ENCODE measurements at places on chromosomes 12 and 14.

DNA sequence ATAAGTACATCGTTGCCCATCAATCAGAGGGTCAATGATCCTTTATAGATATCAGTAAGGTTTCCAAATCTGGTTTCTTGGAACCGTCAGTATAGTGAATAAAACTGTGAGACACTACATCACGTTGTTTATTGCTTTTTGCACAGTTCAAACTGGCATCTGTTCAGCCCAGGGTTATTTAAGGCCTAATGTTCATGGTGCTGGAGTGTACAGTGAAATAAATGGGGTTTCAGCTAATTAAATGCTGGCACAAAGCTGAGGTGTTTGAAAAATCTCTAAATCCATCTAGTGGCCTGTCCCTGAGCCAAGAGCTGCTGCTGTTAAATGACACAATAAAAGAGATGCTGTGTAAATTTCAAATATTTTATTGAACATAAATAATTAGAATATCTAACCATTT is 69.9 kb downstream of the RPS29 start:
- no peak for DNase-seq

DNA sequence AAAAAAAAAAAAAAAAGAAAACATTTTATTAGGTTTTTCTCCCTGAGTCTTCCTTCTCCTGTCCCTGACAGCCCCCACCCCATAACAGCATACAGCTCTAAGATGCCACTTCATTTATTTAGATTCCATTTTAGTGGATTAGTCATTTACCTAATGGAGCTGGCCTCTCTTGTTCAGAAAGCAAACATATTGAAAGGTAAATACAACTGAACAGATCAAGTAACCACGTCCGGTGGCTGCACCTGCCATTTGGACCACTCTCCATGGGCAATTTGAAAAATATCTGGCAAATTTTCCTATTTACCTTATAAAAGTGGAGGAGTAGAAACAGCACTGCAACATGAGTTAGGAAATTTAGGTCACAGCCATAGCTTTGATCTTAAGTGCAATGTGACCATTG is 254.6 kb downstream of the C12orf42 start:
- DNase-seq = no peak

DNA sequence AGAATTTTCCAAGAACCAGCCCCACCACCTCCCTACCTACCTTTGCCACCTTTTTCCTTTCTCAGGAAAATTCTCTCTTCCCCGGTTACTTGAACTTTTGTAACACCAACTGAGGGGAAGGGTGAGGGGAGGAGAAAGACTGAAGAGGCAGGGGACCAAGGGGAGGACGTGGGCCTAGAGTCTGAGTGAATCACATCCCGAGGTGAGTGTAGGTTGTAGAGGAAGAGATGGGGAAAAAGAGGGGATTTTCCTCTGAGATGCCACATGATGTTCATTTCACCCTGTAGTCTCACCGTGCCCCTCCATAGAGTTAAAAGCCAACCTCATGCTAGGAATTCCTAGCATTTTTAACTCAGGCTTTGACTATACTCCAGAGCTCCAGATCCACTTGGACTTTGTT is 311.8 kb downstream of the RPAP3 start:
- DNase-seq = no peak

GRCh38 chr14:68380329-68380741 is 412.5 kb downstream of the ZFP36L1 start:
- DNase-seq = no peak

DNA sequence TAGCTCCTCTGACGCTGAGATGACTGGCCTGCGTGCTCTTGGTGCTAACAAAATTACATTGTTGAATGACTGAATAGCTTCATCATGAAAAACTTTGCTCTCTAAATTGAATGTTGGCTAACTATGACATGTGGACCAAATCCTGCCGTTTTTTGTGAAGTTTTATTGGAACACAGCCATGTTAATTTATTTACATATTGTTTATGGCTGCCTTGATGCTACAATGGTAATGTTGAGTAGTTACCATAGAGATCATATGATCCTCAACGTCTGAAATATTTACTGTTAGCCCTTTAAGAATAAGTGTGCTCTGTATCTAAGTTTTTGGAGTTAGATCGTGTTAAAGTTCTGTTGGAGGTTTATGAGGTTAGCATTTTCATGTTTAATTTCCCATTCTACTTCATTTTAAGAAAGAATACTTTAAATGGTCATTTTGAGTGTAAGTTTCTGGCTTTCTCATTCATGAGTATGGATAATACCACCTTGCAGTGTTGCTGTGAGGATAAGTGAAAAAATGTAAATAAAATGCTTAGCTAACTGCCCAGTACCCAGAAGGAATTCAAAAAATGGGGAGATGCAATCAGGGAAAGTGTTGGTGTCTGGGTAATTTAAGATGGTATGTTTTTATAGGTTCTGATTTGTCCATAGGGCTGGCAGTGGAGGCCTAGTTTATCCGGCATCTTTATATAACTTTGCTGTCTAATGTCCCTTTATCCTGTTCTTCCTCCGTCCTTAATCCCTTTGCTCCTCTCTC is 35.3 kb downstream of the NUBPL start:
- DNase-seq = no peak

- DNase-seq = no peak
These were observed 2.8 kb downstream of the SLC25A47 start for GRCh38 chr14:100325958-100326357.
